ENCODE measurements at places on chromosomes 7 and 10.

- no peak for DNase-seq
These were observed 173.8 kb upstream of the PLXNA4 start for GRCh38 chr7:132750096-132750495.

- no peak for DNase-seq
These were observed 13.1 kb downstream of the VOPP1 start for GRCh38 chr7:55558962-55559920.

DNA sequence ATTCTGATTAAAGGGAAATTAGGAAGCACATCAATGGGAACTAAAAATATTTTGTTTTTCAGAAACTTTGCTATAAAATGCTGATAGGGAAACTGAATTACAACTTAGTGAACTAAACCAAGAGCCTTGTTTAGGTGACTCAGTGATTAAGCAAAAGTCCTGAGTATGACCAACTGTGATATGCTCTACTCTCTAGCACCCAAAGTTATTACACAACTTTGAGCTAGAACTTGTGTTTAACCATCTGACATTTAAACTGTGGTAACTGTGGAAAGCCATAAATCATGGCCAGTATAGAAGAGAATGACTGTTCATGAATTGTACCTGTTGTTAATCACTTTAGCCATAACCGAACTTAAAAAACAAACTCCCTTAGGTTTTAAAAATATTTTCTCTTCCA is 127.4 kb downstream of the ZNF365 start:
- no peak for DNase-seq

GRCh38 chr10:14905890-14906289 is 27.2 kb downstream of the SUV39H2 start:
- no peak for DNase-seq

DNA sequence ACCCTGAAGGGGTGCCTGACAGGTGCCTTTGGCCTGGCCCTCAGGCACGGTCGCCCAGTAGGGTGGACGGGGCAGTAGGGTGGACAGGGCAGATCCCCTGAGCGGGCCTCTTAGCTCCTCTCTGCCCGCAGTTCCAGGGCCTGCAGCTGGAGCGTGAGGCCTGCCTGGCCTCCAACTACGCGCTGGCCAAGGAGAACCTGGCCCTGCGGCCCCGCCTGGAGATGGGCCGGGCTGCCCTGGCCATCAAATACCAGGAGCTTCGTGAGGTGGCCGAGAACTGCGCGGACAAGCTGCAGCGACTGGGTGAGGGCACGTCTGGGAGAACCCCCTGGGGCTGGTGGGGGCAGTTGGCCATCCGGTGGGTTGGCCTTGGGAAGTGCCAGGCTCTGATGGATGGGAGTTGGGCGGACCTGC is 1.7 kb downstream of the VPS37D start:
- DNase-seq: no peak

GRCh38 chr7:140982508-140982907 is 32.2 kb downstream of the MRPS33 start:
- DNase-seq: no peak

- DNase-seq: no peak
These were observed 2.4 kb downstream of the CNPY1 start for GRCh38 chr7:155543926-155544325.

DNA sequence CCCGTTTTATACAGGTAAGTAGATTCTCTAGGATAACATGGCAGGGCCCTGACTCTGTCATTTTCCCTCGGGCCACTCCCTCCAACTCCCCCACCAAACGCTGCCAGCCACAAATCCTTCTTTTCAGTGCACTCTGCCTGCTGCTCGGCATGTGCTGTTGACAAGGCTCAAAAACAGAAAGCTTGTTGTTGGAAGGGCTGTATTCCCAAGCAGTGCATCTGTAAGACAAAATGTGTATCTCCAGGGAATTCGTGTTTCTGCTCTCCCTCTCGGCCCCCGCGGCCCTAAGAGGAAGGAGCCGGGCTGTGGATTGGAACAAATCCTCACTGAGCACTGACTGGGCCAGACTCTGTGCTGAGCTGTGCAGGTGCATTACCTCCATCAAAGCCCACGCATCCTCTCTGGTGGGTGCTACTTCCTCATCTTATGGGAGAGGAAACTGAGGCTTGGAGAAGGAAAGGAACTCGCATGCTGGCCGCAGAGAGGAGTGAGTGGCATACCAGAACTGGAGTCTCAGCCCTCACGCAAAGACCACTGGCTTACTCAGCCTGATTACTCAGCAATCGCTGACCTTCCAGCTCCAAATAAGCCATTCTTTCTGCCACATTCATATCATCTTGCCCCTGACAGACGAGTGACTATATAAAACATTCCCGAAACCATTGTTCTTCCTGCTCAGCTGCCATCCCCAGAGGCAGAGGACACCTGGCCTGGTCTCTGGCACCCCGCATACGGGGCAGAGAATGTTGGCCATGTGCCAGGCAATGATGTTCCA is 33.5 kb upstream of the ENO4 start:
- DNase-seq: no peak

- DNase-seq: no peak
These were observed 167.7 kb upstream of the ADO start for GRCh38 chr10:62636825-62637248.

DNA sequence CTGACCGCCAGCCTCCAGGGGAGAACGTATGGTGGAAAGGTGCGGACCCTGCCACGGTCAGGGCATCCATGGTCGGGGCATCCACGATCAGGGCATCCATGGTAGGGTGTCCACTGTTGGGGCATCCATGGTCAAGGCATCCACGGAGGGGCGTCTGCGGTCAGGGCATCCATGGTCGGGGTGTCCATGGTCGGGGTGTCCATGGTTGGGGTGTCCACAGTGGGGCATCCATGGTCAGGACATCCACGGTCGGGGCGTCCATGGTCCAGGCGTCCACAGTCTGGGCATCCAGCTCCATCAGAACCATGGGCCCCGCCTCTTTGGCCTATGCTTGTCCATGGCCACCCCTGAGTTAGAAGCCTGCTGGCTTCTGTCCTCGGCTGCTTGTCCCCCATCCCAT is 148.1 kb downstream of the ADARB2 start:
- no peak for DNase-seq

DNA sequence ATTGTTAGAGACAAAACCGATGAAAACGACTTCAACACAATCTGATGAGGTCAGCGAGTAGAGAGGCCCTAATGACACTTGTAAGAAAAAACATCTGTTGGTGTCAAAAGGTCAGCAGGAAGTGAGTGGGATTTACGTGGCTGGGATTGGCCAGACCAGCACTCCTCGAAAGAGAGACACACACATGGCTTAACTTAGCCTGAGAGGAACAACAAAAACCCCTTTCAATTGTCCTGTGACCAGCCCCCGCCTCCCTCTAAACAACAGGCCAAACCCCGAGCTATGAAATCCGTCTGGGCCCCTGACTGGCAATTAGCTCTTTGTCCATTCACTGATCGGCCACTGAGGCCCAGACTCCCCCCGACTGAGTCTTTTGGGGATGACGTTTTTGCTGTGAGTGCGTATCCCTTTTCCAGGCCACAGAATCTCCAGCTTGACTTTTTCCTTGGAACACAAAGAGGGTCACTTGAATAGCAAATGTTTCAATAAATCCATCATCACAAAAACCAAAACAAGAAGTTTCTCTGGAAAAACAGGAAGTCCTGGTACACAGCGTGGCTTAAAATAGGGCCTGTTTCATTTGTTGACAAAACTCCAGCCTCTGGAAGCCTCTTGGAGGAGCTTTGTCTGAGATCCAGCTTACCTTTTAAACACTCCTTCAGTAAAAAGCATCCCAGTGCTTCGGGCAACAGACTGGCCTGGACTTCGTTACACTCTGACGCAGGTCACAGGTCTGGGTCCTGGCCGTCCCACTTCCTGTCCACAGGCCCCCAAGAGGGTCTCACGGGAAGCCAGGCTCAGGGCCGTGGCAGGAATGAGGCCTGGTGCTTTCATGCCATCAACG is 103.0 kb downstream of the CTBP2 start:
- no peak for DNase-seq

- no peak for DNase-seq
These were observed 650.9 kb upstream of the GALNT17 start for GRCh38 chr7:70480927-70481569.
